Skin of body (tissue), 3 donors: ENCODE measurements at places on chromosomes 11 and 22. TPM values are rescaled to one million over a fixed set of nuclear protein-coding genes. Genes with fewer than 3 reads are reported as not detected.

- no peak for DNase-seq
These were observed 44.3 kb downstream of the BLID start for GRCh38 chr11:122071709-122072202.

TMPRSS13 gene
- 7.8 TPM for total RNA-seq

GLYATL1 gene
- total RNA-seq, result 0.79 TPM

DNA sequence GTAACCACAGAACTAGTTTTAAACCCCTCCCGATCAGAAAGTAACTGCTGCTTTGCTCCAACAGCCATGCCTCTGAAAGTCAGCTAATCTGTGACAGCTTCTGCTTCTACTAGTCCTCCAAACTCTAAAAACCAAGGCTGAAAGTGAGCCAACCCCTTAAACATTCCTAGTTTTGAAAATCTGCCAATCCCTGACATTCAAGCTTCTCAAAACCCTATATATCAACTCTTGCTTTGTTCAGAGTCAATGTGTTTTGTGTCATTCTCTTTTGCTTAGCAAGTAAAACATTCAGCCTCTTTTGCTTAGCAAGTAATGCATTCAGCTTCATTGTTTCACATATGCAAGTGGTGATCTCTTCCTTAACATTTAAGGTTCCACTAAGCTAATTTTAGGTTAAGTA, 56.9 kb downstream of the ATG16L2 start:
- DNase-seq, result peak; percentile 54

DNA sequence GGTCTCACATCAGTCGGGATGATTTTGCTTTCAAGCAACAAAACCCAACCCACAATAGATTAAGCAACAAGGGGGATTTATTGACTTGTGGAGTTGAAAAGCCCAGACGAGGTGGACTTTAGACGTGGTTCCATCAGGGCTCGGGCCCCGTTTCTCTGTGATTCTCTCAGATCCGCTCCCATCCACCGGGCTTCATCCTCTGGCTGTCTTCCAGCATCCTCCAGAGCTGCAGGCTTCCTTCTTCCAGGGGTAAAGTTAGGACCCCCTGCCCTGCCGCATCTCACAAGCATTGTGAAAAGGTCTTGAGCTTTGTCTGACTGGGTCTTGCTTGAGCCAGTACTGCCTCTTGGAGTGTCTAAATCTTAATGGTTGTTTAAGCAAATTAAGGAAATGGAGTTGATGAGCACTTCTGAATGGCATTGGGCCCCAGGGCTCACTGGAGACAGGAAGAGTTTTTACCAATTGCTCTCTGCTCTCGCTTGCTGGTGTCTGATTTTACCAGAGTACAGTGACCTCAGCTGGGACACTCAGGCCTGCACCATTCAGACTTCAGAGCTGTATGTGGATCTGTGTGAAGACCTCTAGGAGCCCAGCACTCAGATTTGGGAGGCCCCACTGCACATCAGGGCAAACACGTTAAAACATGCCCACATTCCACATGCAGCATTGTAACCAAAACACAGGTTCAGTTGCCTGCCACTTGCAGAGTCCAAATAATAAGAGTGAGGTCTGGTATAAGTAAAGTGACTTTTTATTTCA, 13.5 kb upstream of the FTH1 start:
- DNase-seq, result no peak
